ENCODE measurements at places on chromosomes 5 and 9.
A peak's percentile ranks its signal among the peaks of the same experiment; 100 is the strongest.

GRCh38 chr5:72519111-72519510 is 11.9 kb upstream of the ZNF366 start:
- DNase-seq = no peak

- DNase-seq = peak; percentile 16
Measured at GRCh38 chr5:79850316-79850822, 140.7 kb downstream of the MTX3 start.

DNA sequence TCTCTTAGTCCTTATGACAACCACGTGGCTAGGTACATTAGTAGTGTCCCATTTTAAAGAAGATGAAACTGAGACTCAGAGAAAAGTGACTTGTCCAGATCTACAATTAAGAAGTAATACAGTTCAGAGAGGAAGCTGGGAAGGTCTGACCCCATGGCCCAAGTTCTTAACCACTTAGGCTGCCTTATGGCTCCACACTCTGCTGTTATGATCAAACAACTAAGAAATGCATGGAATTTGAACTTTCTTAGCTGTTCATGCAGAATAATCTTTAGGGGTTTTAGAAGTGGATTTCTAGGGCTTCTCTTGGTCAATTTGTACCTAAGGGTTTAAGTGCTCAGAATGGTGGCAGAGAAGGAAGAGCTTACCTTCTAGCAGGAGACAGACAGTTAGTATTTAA is 128.0 kb upstream of the MSX2 start:
- no peak for DNase-seq

- DNase-seq = no peak
Measured at GRCh38 chr9:123454361-123454760, 98.4 kb downstream of the CRB2 start.

GRCh38 chr5:142296914-142297417 is 27.9 kb downstream of the SPRY4 start:
- DNase-seq = peak; percentile 81

- no peak for DNase-seq
Measured at GRCh38 chr5:58979090-58979489, 396.2 kb downstream of the RAB3C start.

GRCh38 chr5:169369130-169369529 is 68.2 kb upstream of the SLIT3 start:
- DNase-seq = no peak

Measured in fibroblast of skin of left quadriceps (primary cell).